H9 (cell line): ENCODE measurements at places on chromosomes 11 and 22. TPM values are rescaled to one million over a fixed set of nuclear protein-coding genes. Genes with fewer than 3 reads are reported as not detected.

- DNase-seq: no peak
- H3K27ac ChIP-seq: no peak overlapping the region
- H3K27me3 ChIP-seq: no peaks in the 10 kb centered on the region; the same call in 1 of the 2 replicates
- no peaks in the 10 kb centered on the region for H3K4me1 ChIP-seq
Measured at GRCh38 chr22:46574438-46574992, 37.1 kb upstream of the CELSR1 start.

- no peak for DNase-seq
- H3K27me3 ChIP-seq: no peaks in the 10 kb centered on the region
- H3K4me3 ChIP-seq: no peak overlapping the region
- no peaks in the 10 kb centered on the region for H3K36me3 ChIP-seq
Measured at GRCh38 chr22:44030051-44030701, 6.1 kb downstream of the PARVB start.

DNA sequence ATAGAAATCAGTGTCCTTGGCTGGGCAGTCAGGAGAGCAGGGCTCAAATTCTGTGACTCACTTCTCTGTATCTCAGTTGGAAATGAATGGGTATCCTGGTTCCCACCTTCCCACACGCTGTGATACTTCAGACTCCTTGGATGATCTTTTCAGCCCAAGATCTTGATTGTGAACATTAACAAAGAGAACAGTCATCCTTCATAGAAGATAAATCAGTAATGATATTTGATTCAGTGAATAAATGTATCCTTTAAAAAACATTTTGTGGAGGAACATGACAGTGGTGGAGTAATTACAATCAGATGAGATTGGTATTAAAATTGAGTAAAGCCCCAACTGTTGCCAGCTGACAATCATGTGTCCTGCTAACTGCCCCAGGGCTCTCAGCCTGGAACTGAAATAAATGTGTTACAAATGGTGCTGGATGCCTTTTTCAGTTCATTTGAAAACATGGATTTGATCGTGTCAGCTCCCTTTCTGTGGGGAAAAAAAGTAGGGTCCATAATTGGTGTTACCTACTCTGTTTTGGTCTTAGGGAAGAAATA, 72.9 kb upstream of the OR5AN1 start:
- no peak for DNase-seq
- H3K4me3 ChIP-seq: no peak overlapping the region
- H3K27ac ChIP-seq: no peak overlapping the region
- no peaks in the 10 kb centered on the region for H3K4me1 ChIP-seq
- H3K36me3 ChIP-seq: no peaks in the 10 kb centered on the region; the same call in 1 of the 3 replicates

DNA sequence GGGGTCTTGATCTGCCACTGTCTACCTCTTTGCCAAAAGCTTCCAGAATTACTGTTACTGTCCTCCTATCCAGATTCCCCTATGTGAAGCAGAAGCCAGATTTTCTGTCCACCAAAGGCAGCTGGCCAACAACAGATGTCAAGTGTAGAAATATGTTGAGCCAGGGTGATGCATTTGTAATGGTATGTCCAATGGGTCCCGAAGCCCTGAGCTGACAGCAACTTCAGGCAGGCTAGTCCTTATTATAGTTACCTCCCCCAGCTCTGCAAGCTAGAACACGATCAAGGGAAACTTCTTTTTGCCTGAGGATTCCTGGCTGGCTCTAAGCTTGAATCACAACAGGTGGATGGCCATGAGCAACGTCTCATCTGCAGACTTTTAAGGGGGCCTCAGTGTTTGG, 10.2 kb downstream of the PAMR1 start:
- no peaks in the 10 kb centered on the region for H3K36me3 ChIP-seq
- no peak for DNase-seq
- no peak overlapping the region for H3K4me3 ChIP-seq
- H3K27me3 ChIP-seq: no peaks in the 10 kb centered on the region; the same call in 1 of the 2 replicates
- no peak overlapping the region for H3K27ac ChIP-seq
- no peaks in the 10 kb centered on the region; the same call in 1 of the 2 replicates for H3K4me1 ChIP-seq

DNA sequence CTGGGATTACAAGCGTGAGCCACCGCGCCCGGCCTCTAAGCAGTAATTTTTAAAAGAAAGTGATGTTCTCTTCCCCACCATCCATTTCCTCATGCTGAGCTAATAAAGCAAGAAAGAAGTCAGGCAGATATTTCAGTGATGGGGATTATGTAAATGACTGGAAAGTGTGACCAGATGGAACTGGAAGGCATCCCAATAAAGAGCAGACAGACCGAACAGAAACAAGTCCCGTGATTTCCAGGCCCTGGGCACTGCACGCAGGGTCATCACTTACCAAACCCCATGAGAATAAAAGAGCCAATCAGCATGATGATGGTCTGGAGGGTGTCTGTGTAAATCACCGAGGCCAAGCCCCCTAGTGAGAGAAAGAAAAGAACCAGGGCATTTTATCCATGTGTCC, 18.2 kb downstream of the SLC5A4 start:
- H3K27me3 ChIP-seq: no peaks in the 10 kb centered on the region
- H3K4me3 ChIP-seq: no peak overlapping the region
- H3K36me3 ChIP-seq: no peaks in the 10 kb centered on the region

- DNase-seq: no peak
- H3K36me3 ChIP-seq: peaks cover under 1% of the 10 kb centered on the region; the same call in 1 of the 2 replicates
- no peaks in the 10 kb centered on the region for H3K4me1 ChIP-seq
Measured at GRCh38 chr11:1490651-1491050, 4.1 kb upstream of the MOB2 start.

- H3K4me1 ChIP-seq: no peaks in the 10 kb centered on the region
- no peak for DNase-seq
- H3K27ac ChIP-seq: no peak overlapping the region
- peaks cover 29% of the 10 kb centered on the region for H3K36me3 ChIP-seq
Measured at GRCh38 chr11:82927264-82927880, 25.8 kb downstream of the DDIAS start.

GRCh38 chr11:73199446-73199845, 18.6 kb upstream of the P2RY2 start:
- no peaks in the 10 kb centered on the region for H3K36me3 ChIP-seq
- no peak for DNase-seq
- no peak overlapping the region for H3K27ac ChIP-seq
- H3K27me3 ChIP-seq: no peaks in the 10 kb centered on the region
- H3K4me1 ChIP-seq: peaks cover 12% of the 10 kb centered on the region; the same call in 1 of the 2 replicates

- no peaks in the 10 kb centered on the region for H3K4me1 ChIP-seq
- H3K4me3 ChIP-seq: no peak overlapping the region
- no peak overlapping the region for H3K27ac ChIP-seq
- no peak for DNase-seq
- peaks cover 19% of the 10 kb centered on the region for H3K36me3 ChIP-seq
Measured at GRCh38 chr11:112016088-112016764, 9.0 kb upstream of the DLAT start.

- no peak overlapping the region for H3K27ac ChIP-seq
- DNase-seq: no peak
- H3K4me1 ChIP-seq: peaks cover 2% of the 10 kb centered on the region; the same call in 1 of the 2 replicates
- no peak overlapping the region for H3K4me3 ChIP-seq
- H3K27me3 ChIP-seq: no peaks in the 10 kb centered on the region
Measured at GRCh38 chr11:119652907-119653659, 75.9 kb downstream of the NECTIN1 start.

DNA sequence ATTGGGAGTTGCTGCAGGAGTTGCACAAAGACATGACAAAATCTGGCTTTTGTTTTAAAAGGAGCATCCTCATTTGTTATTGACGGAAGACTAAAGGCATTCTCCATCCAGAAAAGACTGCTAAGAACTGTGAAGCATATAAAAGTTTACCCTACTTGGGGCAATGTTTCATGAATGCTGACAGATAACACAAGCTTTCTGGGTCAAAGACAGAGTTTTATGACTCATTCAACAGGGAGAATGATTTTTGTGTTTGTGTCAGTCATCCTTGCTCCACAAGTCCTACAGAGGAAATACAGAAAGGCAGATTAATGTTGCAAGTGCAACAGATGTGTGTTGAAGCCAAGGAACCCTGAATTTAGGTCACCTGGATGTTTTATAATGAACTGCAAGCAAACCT, 2.5 kb downstream of the GLYATL1 start:
- no peaks in the 10 kb centered on the region for H3K36me3 ChIP-seq
- DNase-seq: no peak
- H3K4me3 ChIP-seq: no peak overlapping the region
- no peaks in the 10 kb centered on the region for H3K27me3 ChIP-seq

DNA sequence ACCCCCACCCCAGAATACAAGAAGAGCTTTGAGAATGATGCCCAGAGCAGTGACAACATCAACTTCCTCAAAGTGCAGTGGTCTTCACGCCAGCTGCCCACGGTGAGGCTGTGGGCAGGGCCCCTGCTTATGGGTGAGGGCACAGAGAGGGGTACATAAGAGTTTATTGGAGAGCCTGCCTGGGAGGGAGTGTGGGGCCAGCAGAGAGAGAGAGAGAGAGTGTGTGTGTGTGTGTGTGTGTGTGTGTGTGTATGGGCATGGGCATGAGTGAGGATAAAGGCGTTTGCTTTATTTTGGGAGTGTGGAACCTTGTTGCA, 9.5 kb downstream of the PHOX2A start:
- H3K4me3 ChIP-seq: no peak overlapping the region
- peaks cover 3% of the 10 kb centered on the region; the same call in 1 of the 2 replicates for H3K4me1 ChIP-seq
- peaks cover 7% of the 10 kb centered on the region; the same call in 1 of the 2 replicates for H3K27me3 ChIP-seq
- DNase-seq: no peak
- H3K36me3 ChIP-seq: peaks cover 69% of the 10 kb centered on the region

GRCh38 chr22:46537946-46538813, 760 bp upstream of the CELSR1 start:
- H3K36me3 ChIP-seq: peaks cover 27% of the 10 kb centered on the region
- H3K4me1 ChIP-seq: no peaks in the 10 kb centered on the region
- peaks cover 17% of the 10 kb centered on the region; the same call in 1 of the 2 replicates for H3K27me3 ChIP-seq
- DNase-seq: peak; percentile 61

- H3K4me1 ChIP-seq: no peaks in the 10 kb centered on the region
- H3K36me3 ChIP-seq: peaks cover 3% of the 10 kb centered on the region; the same call in 1 of the 3 replicates
- H3K4me3 ChIP-seq: no peak overlapping the region
- H3K27ac ChIP-seq: no peak overlapping the region
- no peak for DNase-seq
Measured at GRCh38 chr11:19200410-19201201, 1.2 kb downstream of the CSRP3 start.

- no peak overlapping the region for H3K27ac ChIP-seq
- H3K27me3 ChIP-seq: no peaks in the 10 kb centered on the region
- peaks cover 22% of the 10 kb centered on the region for H3K4me1 ChIP-seq
Measured at GRCh38 chr11:119421941-119422808, 797 bp downstream of the THY1 start.

DNA sequence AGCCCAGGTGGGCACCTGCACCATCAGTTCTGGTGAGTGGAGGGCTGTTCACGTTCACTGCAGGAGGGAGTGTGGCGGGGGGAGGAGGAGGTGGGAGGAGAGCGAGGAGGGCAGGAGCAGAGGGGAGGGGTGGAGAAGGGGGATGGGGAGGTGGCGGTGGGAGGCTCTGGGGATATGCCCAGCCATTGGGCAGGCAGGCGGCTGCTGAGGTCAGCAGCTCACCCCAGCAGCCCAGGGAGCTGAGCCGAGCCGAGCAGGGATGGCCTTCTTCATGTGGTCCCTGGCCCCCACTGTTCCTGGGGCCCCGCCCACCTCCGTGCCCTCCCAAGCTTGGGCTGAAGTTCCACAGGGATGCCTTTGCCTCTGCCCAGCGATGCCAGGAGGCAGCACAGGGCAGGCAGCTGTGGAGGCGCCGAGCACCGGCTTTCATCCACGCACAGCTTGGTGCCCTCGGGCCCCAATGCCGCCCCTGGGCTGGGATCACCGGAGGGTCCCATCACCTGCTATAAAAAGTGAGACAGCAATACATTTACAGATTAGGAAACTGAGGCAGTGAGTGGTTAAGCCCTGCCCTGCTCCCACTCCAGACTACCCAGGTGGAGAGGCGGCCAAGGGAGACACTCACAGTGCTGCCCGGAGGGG, 21.6 kb downstream of the RTN4R start:
- H3K4me3 ChIP-seq: no peak overlapping the region
- H3K27me3 ChIP-seq: no peaks in the 10 kb centered on the region
- DNase-seq: peak; percentile 60
- H3K4me1 ChIP-seq: peaks cover 4% of the 10 kb centered on the region; the same call in 1 of the 2 replicates
- H3K27ac ChIP-seq: no peak overlapping the region

DNA sequence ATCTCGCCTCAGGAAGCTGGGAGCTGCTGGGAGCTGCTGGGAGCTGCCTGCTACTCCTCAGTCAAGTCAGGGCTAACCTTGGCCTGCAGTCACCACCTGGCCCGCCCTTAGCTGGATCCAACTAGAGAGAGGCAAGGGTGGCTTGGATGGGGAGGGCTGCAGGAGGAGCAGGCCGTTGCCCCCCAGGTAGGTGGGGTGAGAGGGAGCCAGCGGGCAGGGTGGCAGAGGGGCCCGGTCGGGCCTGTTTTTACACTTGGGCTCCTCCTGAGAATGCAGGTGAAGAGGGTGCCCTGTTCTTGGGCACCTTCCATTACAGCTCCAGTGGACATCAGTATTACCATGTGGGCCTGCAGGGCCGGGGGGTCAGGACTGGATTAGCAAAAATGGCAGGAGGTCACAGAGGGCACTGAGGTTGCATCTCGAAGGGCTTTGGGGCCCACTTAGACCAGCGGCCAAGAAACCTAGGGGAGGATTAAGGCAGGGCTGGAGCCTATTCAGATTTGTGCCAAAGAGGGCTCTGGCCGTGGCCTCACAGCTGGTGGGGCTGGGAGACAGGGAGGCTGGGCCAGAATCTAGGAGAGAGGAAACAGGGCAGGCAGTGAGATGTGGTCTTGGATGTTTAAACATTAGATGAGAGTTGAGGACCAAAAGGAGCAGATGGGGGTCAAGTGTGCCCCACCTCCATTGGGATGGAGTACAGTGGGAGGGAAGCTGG, 60.8 kb upstream of the TTLL12 start:
- H3K36me3 ChIP-seq: no peaks in the 10 kb centered on the region
- no peak overlapping the region for H3K27ac ChIP-seq
- H3K4me1 ChIP-seq: no peaks in the 10 kb centered on the region
- DNase-seq: no peak

The C22orf42 gene
- total RNA-seq: not detected in 2 replicates

The IGSF9B gene
- total RNA-seq: 25.7 and 26.3 TPM in 2 replicates

The DGCR6L gene
- 38.6 and 40.4 TPM in 2 replicates for total RNA-seq

The FJX1 gene
- 11.5 and 14.4 TPM in 2 replicates for total RNA-seq

The CASP5 gene
- total RNA-seq: not detected in 2 replicates

The PC gene
- total RNA-seq: 31.7 and 32.6 TPM in 2 replicates

The VWCE gene
- total RNA-seq: 18.7 and 20.6 TPM in 2 replicates

The PLAAT5 gene
- total RNA-seq: 8.5 and 9.6 TPM in 2 replicates

The LRRC74B gene
- not detected in 2 replicates for total RNA-seq

The CEND1 gene
- 0.81 and 0.86 TPM in 2 replicates for total RNA-seq

The NLRP14 gene
- 0.07 TPM in 1 of 2 replicates, not detected in the other for total RNA-seq
